ENCODE measurements at places on chromosomes 6 and 20.

DNA sequence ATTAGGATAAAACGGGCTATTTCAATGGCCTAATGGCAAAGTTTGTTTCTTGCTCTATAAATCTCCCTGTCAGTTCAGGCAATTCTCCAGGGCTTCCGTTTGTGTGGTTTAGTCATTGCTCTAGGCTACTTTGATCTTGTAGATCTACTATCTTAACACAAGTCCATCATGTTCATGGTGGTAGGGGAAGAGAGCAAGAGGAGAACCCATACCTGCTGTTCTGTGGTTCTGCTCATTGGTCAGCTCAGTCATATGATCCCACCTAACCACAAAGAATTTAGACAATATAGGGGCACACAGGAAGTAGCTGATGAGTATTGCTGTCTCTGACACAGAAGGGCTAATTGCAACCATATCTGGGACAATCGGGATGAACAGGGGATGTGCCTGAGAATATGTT lies 4.9 kb upstream of the DEK start:
- DNase-seq = no peak

DNA sequence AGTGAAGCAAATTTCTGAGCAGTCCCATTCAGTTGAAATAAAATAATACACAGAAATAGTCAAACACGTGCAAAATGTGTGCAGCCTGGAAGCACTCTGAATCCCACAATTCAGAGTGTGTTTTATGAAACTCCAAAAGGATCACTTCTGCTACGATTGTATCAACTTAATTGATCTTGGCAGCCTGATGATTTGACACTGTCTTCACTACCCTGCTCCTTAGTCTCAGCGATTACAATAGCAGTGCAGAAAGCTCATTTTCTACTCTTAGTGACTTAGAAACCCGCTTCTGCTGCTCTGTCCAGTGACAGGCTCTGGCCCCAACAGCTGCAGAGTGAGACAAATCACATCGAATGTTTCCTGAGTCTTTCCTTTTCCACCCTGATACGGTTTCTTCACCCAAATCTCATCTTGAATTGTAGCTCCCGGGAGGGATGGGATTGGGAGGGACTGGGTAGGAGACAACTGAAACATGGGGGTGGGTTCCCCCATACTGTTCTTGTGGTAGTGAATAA lies 16.2 kb upstream of the EMILIN3 start:
- DNase-seq = no peak

- no peak for DNase-seq
Measured at GRCh38 chr20:42309050-42309449, 690.9 kb upstream of the CHD6 start.

GRCh38 chr20:49785852-49786175 lies 26.8 kb upstream of the SLC9A8 start:
- no peak for DNase-seq

DNA sequence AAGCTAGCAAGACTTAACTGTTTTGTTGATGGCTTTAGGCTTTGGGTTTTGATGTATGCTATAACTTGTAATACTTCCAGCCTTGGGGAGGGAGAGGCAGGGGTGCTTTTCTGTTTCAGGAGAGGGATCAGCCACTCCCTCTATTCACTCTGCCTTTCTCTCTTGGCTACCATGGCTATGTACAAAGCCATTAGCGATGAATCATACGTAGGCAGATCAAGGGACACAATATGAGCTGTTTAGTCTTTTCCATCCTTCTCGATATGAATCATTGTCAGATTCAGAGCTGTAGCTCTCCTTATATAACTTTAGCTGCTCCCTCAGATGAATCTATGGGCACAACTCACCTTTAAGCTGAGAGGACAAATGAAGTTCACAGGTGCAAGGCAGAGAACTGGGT lies 230.6 kb downstream of the TSHZ2 start:
- no peak for DNase-seq

GRCh38 chr20:3413393-3413889 lies 6.0 kb upstream of the DNAAF9 start:
- no peak for DNase-seq

GRCh38 chr6:166361077-166361429 lies 18.7 kb upstream of the SFT2D1 start:
- no peak for DNase-seq

GRCh38 chr20:41643504-41643938 lies 25.3 kb upstream of the CHD6 start:
- no peak for DNase-seq

- no peak for DNase-seq
Measured at GRCh38 chr6:17662585-17662984, 44.1 kb downstream of the NUP153 start.

DNA sequence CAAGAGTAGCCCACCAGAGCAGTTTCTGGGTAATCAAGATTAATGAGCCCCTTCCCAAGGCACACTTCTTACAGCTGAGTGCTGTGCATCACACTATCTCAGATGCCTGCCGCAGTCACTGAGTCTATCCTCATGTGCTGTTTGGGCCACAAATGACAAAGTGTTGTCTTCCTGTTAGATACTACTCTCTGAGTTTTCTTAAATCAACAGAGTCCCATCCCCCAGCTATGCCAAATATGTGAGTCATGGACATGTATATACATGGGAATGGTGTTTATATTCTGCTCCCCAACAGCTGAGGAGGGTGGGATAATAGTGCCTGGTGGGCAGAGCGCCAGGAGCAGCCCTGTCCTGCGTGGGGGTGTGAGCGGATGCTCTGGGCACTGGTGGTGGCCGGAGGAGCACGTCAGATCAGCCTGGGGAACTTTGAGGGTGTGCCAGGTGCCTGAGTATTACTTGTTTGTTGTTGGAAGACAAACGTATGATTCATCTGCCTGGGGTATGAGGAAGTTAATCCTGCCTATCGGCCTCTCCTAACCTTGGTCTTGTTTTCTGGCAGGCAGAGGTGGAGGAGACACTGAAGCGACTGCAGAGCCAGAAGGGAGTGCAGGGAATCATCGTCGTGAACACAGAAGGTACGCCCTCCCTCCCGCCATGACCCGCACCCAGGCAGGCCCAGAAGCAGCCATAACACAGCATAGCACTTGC lies 9.6 kb downstream of the DYNLRB1 start:
- no peak for DNase-seq

DNA sequence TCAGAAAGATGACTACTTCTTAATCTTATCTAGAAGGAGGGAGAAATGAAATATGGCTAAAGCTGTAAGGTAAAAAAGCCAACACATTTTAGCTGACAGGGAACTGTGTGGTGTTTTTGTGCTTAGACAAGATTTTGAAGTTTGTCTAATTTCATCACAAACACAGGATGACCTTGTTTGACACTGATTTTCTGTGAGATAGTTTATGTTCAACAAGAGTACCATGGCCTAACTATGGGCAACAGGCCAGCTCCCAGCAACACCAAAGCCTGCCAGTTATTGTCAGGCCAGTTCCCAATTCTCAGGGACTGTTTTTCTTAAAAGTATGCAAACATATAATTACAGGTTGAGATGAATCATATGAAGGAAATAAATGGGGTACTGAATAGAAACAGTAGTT lies 5.5 kb upstream of the ABCF1 start:
- no peak for DNase-seq

Measured in stimulated activated CD8-positive, alpha-beta memory T cell treated with anti-CD3 and anti-CD28 coated beads, Interleukin-4, amount 100 ng/mL, for 4 hours (primary cell).